ENCODE measurements at places on chromosomes 6 and 20.

DNA sequence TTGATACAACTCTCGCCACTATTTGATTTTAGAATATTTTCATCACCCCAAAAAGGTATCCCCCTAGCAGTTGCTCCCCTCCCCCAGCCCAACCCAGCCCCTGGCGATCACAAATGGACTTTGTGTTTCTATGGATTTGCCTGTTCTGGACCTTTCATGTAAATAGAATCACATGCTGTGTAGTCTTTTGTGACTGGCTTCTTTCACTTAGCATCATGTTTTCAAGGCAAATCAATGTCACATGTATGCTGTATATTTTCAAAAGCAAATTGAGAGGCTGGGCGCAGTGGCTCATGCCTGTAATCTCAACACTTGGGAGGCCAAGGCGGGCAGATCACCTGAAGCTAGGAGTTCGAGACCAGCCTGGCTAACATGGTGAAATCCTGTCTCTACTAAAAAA is 48.5 kb downstream of the BANF2 start:
- DNase-seq, result no peak

GRCh38 chr6:126821706-126822105 is 296.8 kb upstream of the RSPO3 start:
- DNase-seq, result no peak

- no peak for DNase-seq
Observed at GRCh38 chr6:152096863-152097496, 289.5 kb downstream of the ESR1 start.

DNA sequence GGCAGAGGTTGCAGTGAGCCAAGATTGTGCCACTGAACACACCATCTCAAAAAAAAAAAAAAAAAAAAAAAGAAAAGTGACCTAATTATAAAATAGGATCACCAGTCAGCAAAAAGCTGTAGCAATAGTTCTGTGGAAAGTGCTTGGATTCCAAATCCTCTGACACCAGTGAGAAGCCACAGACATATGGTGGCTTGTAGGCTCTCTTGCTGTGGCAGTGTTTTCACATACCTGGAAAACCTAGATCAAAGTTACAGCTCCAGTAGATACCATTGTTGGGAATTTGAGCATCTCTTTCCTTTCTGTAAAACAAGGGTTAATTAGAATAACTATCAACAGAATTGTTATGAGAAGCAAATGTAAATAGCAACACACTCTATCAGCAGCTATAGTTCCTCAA is 4.1 kb downstream of the CCDC170 start:
- DNase-seq, result no peak

DNA sequence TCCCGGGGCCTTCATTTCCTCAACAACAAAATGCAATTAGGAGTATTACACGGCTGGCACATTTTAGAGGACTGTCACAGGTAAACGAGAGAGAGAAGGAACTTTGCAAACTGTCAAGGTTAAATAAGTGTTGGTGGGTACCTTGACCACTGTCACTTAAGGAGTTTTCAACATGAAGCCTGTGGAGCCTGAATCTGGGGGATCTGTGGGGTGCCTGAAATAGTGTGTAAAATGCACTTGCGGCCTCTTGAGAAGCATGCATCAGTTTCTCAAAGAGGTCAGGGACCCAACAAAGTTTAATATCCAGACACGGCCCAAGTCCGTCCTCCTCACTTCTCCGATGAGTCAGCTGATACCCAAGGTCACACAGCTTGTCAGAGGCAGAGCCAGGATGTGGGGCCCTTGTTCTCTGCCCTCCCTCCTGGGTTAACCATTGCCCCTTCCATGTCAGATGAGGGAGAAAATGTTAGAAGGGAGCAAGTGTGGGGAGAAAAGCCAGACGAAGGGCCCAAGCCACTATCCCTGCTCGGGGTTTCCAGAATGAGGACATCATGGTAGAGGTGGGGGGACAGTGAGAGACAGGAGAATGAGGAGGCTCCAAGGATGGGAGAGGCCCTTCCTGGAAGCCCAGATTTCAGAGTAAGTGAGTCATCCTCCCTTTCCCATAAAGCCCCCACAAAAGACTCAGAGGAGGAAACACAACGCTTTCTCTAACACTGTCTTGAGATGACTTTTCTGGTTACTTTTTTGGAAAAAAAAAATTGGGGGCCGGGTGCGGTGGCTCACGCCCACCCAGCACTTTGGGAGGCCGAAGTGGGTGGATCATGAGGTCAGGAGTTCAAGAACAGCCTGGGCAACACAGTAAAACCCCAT is 42.2 kb downstream of the C6orf132 start:
- DNase-seq, result no peak

GRCh38 chr6:14361956-14362587 is 244.5 kb downstream of the CD83 start:
- no peak for DNase-seq

- DNase-seq, result no peak
Observed at GRCh38 chr20:5654557-5654956, 95.6 kb upstream of the SHLD1 start.

DNA sequence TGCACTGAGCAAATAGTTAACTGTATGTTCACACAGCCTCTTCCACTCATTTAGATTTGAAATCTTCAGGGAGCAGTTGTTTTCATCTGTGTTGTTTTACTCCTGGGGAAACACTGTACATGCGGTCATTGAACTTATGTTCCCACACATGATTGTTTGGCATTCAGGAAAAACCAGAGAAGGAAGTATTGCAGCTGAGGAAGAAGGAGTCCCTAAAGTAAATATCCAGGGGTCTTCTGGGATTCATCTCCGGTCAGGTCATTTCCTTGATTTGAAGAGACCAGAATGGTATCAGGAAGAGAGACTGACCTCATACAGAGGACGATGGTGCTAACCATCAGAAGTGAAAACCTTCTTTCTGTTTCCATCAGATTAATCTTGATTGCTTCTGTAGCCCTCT is 52.5 kb downstream of the DCBLD1 start:
- DNase-seq, result no peak

GRCh38 chr6:44527181-44527580 is 139.7 kb downstream of the CDC5L start:
- DNase-seq, result no peak

- no peak for DNase-seq
Observed at GRCh38 chr20:61679473-61679872, 386.2 kb downstream of the TAF4 start.

GRCh38 chr6:34414999-34415858 is 10.6 kb downstream of the RPS10 start:
- DNase-seq, result peak; percentile 62

DNA sequence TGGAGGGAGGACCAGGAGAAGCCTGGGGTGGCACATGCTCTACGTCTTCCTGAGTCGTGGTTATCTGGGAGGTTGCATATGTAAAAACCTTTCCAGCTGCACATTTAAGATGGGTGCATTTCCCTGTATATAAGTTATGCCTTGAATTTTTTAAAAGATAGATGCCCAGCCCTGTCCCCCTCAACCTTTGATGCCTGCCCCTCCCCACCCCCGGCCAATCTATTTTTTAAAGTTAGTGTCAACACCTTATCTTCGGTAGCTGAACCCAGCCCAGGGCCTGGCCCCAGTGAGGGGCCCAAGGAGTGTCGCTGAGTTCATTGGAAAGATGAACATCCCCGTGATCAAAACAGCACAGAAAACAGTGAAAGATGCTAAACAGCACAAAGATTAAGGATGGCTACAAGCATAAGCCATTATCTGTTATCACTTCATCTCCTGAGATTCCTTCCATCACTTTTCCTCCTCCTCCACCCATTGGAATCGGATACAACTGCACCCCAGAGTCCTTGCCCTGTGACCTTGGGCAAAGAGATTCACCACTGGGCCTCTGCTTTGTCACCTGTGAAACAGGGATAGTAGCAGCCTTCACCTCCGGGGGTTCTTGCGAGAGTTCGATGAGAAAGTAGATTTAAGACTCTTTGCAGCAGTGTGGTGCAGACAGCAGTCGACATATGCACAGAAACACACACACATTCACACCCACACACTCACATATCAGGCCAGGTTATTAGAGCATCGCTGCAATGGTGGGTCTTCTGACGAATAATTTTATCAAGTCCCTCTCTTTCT is 47.5 kb downstream of the SIRPA start:
- DNase-seq, result no peak

GRCh38 chr6:34888874-34889555 is at the start of gene ANKS1A:
Gene ANKS1A, plus strand, starts transcription at chr6:34889255. Its CDS starts 148 bp downstream, at chr6:34889403.
- peak; percentile 87 for DNase-seq

DNA sequence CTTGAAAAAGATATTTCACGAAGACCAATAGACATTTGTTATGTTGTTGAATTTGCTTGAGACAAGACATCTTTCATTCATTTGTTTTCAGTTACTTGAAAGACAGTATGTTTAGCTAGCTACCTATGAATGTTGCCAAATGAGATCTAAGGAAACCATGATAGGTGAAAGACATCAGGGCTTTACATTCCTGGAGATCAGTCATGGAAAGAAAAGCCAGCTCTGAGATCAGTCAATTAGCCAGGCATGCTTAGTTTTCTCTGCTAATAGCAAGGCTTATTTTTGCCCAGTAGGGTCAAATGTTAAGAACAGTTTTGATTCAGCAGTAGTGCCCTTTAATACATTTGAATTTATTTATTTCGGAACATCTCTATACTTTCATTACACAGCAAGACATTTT is 116.5 kb upstream of the EDN1 start:
- DNase-seq, result no peak

DNA sequence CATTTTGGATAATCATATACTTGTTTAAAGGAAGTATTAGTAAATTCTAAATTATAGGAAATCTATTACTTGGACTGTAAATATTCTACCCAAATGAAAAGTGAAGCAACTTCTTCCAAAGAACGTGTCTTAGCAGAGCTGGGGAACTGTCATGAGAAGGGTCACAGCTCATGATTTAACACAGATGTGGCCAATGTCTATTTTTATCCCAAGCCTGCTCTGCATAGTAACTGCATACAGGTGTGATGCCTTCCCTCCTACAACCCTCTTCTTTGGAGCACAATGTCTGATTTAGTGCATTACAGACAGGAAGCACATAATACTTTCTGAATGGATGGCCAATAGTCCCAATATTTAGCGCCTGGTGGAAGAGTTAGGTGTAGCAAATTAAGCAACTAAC is 138.7 kb upstream of the THEMIS start:
- DNase-seq, result no peak

GRCh38 chr20:634148-634925 is 18.7 kb downstream of the SRXN1 start:
- DNase-seq, result no peak

- DNase-seq, result no peak
Observed at GRCh38 chr6:43150051-43150751, 20.9 kb upstream of the SRF start.

DNA sequence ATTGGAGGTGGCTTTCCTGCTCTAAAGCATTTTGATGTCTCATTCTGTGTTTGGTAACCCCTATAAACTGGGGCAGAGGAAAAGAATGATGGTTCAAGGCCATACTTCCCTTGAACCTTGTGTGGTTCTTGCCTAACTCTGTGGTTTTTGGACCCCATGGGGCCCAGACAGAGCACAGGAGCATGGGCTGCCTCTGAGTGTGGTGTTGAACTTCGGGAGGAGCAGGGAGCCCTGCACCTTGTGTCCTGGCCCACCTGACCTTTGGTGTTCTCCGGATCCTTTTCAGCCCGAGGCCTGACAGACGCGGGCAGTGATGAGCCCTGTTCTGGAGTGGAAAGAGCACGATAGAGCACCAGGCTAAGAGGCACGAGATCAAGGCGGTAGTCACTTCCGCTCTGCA is 18.8 kb downstream of the TMEM74B start:
- no peak for DNase-seq

- DNase-seq, result no peak
Observed at GRCh38 chr6:136527831-136528230, 22.4 kb downstream of the MAP7 start.

DNA sequence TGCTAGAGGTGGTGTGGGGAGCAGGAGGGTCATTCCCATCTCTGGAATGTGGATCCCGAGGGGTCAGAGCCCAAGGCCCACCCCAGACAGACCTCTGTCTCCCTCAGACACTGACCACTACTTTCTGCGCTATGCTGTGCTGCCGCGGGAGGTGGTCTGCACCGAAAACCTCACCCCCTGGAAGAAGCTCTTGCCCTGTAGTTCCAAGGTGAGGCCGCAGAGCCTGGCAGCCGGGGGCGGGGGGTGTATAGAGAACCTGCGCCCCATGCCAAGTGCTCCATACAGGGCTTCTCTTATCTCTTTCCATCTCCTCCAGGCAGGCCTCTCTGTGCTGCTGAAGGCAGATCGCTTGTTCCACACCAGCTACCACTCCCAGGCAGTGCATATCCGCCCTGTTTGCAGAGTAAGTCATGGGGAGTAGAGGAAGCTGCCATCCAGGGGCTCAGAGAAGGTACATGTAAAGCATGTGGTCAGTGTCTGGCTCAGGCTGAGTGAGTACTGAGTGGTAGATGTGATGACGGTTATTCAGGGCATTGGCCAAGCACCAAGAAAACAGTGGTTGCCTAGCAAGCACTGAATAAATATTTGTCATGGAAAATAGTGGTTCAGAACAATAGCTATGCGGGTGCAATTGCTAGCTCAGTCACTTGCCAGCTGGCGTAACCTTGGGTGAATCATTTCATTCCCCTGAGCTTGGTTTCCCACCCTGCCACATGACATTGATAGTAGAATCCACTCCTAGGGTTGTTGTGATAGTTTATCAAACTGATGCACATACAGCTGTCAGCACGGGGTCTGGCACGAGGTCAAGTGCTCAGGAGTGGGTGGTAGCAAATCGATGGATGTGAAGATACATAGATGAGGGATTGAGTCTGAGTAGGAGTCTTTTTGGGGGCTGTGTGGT is 3.5 kb downstream of the PIGT start:
- DNase-seq, result peak; percentile 47

DNA sequence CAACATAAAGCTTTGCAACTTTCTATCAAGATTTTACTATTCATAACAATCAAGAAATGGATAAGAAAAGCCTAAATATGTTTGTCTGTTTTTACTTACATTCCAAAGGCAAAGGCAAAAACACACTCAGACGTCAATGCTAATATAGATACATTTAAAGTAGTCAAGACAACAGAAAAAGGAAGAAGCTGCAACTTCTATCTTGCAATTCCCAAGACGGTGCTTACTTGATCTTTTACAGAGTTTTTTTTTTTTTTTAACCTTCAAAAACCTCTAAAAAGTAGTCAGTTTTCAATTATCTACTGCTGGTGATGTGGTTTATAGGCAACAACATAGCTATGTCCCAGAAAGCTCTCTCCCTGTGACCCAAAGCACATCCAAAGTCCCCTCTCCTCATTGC is 58.1 kb downstream of the EPB41L2 start:
- no peak for DNase-seq

- no peak for DNase-seq
Observed at GRCh38 chr20:21968486-21968885, 263.0 kb downstream of the PAX1 start.

GRCh38 chr6:144952456-144953240 is 667.5 kb downstream of the UTRN start:
- no peak for DNase-seq

- no peak for DNase-seq
Observed at GRCh38 chr6:28615616-28615954, 89.9 kb downstream of the GPX5 start.

- DNase-seq, result no peak
Observed at GRCh38 chr6:47093169-47093568, 51.0 kb upstream of the ADGRF1 start.

Measured in hematopoietic multipotent progenitor cell treated with erythropoietin and hydrocortisone succinate and interleukin-3 and kit ligand, for 15 days (in vitro differentiated cells).